Stimulated activated naive B cell treated with anti-CD40 and anti-IgM and Interleukin-4, amounts not matched to agents 10 μg/mL and 1 μg/mL and 100 μg/mL, for 72 hours (primary cell): ENCODE measurements at places on chromosomes 16 and 17.

DNA sequence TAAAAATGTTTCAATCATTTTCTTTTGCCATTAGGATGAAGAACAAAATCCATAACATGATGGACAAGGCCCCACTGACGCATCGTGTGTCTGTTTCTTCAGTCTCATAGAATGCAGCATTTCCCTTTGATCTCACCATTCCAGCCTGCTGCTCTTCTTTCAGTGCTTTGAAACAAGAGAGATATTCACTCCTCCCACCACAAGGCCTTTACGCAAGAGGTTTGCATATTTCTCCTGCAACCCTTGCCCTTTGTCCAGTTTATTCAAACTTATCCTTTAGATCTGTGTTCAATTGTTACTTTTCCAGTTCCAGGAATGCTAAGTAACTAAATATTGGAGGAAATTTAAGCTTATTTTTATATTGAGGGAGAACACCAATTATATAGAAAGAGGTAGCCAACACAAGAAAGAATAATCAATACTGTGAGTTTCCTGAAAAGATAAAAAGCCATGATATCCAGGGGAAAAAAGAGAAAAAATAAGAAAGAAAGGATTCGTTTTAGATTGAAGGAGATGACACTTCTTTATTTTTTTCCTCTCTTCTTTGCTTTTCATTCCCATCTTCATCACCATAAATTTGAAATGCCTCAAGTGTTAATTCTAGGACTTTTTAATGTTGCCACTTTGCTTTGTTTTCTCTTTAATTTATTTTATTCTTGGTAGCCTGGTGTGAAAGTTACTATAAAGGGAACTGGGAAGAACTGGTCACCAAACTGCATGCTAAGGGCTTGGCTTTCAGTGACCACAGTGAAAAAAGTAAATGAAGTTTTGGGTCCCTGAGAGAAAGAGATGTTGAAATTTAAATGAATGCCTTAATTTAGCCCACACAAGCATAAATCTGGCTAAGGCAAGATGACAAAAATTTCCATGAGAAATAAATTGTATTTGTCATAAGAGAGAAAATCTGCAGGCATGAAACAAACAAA, 102.1 kb downstream of the KIF2B start:
- H3K4me1 ChIP-seq: no peaks in the 10 kb centered on the region
- H3K27ac ChIP-seq: no peak overlapping the region
- no peak overlapping the region for H3K4me3 ChIP-seq
- DNase-seq: no peak

GRCh38 chr17:16877099-16877498, 94.8 kb downstream of the TNFRSF13B start:
- no peaks in the 10 kb centered on the region for H3K4me1 ChIP-seq
- no peaks in the 10 kb centered on the region for H3K36me3 ChIP-seq
- peaks cover 13% of the 10 kb centered on the region for H3K27me3 ChIP-seq
- DNase-seq: no peak

DNA sequence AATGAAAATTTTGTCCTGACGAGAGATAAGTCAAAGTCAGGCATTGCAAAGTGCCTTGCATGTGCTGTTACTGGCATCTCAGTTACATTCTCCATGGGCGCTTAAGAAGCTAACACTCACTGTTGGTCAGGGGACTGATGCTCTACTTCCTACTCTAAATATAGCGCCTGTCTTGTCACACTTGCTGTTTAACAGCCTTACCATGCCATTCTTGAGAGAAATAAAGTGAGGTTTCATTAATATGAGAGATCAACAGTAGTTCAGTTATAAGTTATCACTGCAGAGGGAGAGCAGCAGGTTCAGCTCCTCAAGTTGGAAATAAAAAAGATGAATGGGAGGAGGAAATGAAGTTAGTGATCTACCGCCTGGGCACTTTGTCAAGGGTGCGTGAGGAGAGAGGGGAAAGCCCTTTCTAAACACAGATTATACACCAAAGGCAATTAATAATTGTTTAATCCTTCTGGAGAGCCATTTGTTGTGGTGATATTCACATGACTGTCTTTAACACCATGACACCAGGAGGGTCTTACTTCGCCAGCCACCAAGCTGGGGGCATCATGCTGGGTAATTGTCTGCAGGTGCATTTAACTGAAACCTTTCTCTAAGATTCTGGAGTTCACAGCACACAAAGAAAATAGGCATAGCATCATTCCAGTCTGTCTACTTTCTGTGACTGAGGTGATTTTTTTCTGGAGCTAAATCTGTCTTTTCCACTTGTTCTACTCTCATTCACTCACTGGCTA, 568.7 kb upstream of the HSBP1 start:
- H3K27me3 ChIP-seq: peaks cover 8% of the 10 kb centered on the region
- no peak overlapping the region for H3K27ac ChIP-seq
- no peaks in the 10 kb centered on the region for H3K36me3 ChIP-seq
- DNase-seq: no peak
- no peaks in the 10 kb centered on the region for H3K4me1 ChIP-seq

DNA sequence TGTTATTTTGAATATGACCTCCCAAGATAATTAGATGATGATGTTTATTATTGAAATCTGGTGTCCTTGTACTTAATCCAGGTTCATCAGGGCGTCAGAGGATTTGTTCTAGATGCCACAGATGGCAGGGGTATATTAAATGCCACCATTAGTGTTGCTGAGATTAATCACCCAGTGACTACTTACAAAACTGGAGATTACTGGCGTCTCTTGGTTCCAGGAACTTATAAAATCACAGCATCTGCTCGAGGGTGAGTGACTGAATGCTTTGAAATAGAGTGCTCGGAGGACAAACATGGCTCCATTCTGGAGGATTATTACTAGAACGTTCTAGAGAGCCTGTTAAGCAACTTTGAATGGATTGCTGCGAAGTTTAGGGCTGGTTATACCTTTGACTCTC, 33.5 kb upstream of the GOSR1 start:
- H3K36me3 ChIP-seq: peaks cover 29% of the 10 kb centered on the region
- no peak overlapping the region for H3K4me3 ChIP-seq
- no peak for DNase-seq
- no peak overlapping the region for H3K27ac ChIP-seq
- H3K4me1 ChIP-seq: no peaks in the 10 kb centered on the region

GRCh38 chr17:29155227-29155965, 24.8 kb downstream of the MYO18A start:
- H3K27me3 ChIP-seq: no peaks in the 10 kb centered on the region
- peak overlapping the region; percentile 44 for H3K4me3 ChIP-seq
- DNase-seq: peak; percentile 62
